Myometrial cell (primary cell): ENCODE measurements at places on chromosomes 2 and 18. TPM values are rescaled to one million over a fixed set of nuclear protein-coding genes. Genes with fewer than 3 reads are reported as not detected.

MALL gene
- total RNA-seq, result 204 and 210 TPM in 2 replicates

BUB1 gene
- 51.6 and 57.4 TPM in 2 replicates for total RNA-seq

ASB18 gene
- not detected in 2 replicates for total RNA-seq

KRTCAP3 gene
- not detected in 2 replicates for total RNA-seq

IL18R1 gene
- total RNA-seq, result 0.53 and 0.58 TPM in 2 replicates

CHRNA1 gene
- not detected in 2 replicates for total RNA-seq

DPP10 gene
- total RNA-seq, result not detected in 2 replicates

PTCD3 gene
- 57.7 and 76.0 TPM in 2 replicates for total RNA-seq

GRB14 gene
- not detected in 2 replicates for total RNA-seq

SLC4A1AP gene
- total RNA-seq, result 23.4 and 26.5 TPM in 2 replicates

NXPH2 gene
- total RNA-seq, result not detected in 2 replicates

UGT1A8 gene
- not detected in 2 replicates for total RNA-seq

UGT1A10 gene
- total RNA-seq, result not detected in 2 replicates

FBXO36 gene
- total RNA-seq, result 3.7 TPM in 2 replicates

RUFY4 gene
- total RNA-seq, result not detected in 2 replicates

ABCG8 gene
- not detected in 2 replicates for total RNA-seq

IL36A gene
- total RNA-seq, result not detected in 2 replicates

FBLN7 gene
- under 0.01 TPM in 1 of 2 replicates, not detected in the other for total RNA-seq

NTSR2 gene
- total RNA-seq, result not detected in 2 replicates

SLC11A1 gene
- 0.18 and 0.29 TPM in 2 replicates for total RNA-seq

BIRC6 gene
- total RNA-seq, result 37.5 and 55.6 TPM in 2 replicates

MAPRE3 gene
- total RNA-seq, result 4.3 and 6.2 TPM in 2 replicates

MC2R gene
- total RNA-seq, result not detected in 2 replicates

CXCR2 gene
- total RNA-seq, result not detected in 2 replicates

DNAJC10 gene
- total RNA-seq, result 87.9 and 131 TPM in 2 replicates

GBX2 gene
- total RNA-seq, result not detected in 2 replicates

DNAJC5G gene
- total RNA-seq, result not detected in 2 replicates

PDE1A gene
- 7.4 and 11.2 TPM in 2 replicates for total RNA-seq

RNF152 gene
- total RNA-seq, result 2.1 and 4.3 TPM in 2 replicates

MC4R gene
- not detected in 2 replicates for total RNA-seq

COL4A3 gene
- not detected in 2 replicates for total RNA-seq

LAMA1 gene
- 17.7 and 21.6 TPM in 2 replicates for total RNA-seq
